RWPE1 (cell line): ENCODE measurements at places on chromosomes 5 and 9.

DNA sequence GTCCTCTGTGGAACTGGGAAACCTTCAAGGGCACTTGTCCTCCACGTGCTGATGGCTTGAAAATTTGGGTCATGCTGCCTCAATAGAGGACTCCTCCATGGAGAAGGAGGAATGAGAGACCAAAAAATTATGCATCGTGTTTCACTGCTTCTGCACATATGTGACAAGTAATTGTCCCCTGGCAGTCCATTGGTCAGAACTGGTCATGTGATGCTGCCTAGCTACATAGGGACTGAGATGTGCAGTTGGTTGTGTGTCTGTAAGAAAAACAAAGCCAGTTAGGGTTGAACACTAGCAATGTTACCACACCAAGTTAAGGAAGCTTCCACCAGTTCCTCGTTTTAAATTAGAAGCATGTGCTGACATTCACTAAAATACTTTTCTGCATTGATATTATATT is 201.9 kb upstream of the ANKH start:
- DNase-seq = no peak

GRCh38 chr9:97774673-97775072 is 77.5 kb upstream of the XPA start:
- no peak for DNase-seq

- no peak for DNase-seq
Measured at GRCh38 chr5:83450967-83451248, 20.6 kb upstream of the VCAN start.

DNA sequence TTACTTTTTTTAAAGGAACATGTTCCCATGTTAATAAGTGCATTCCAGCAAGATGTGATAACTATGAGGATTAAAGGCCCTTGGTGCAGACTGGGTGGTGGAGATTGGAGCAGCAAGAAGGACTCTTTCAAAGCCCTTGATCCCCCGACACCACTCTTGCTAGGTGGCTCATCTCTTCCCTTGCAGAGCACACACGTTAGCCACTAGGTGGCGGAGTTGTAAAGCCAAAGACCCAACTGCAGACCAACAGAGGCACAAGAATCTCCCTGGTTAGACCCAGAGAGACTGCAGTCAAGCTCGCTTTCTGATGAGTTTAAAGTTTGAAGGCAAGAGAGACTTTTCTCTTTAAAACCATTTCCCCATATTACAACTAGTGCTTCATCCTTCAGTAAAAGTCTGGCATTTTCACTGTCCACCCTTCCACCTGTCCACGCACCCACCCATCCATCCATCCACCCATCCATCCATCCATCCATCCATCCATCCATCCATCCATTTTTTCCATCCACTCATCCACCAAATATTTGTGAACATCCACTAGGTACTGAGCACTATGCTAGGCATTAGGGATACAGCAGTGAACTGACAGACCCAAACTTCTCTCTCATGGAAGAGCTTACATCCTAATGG is 226.9 kb downstream of the MSX2 start:
- peak; percentile 84 for DNase-seq

- peak; percentile 58 for DNase-seq
Measured at GRCh38 chr9:126146254-126147145, 180.1 kb upstream of the MVB12B start.

- no peak for DNase-seq
Measured at GRCh38 chr5:135254183-135254582, 144.8 kb downstream of the MACROH2A1 start.

DNA sequence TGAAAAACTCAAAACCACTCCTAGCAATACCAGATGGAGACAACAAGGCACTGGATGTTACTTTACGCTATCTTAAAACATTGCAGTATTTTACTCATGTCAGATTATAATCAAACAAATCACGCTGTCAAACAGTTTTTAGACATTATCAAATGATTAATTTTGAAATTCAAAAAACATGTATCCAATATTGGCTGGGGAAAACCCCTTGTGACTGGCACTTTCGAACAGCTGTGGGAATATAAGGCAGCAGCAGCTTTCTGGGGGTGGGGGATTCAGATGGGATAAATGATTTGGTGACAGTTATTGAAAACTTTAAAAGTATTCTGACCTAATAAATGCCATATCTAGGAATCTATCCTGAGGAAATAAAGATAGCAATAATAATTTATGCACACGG is 28.7 kb downstream of the ELL2 start:
- no peak for DNase-seq

DNA sequence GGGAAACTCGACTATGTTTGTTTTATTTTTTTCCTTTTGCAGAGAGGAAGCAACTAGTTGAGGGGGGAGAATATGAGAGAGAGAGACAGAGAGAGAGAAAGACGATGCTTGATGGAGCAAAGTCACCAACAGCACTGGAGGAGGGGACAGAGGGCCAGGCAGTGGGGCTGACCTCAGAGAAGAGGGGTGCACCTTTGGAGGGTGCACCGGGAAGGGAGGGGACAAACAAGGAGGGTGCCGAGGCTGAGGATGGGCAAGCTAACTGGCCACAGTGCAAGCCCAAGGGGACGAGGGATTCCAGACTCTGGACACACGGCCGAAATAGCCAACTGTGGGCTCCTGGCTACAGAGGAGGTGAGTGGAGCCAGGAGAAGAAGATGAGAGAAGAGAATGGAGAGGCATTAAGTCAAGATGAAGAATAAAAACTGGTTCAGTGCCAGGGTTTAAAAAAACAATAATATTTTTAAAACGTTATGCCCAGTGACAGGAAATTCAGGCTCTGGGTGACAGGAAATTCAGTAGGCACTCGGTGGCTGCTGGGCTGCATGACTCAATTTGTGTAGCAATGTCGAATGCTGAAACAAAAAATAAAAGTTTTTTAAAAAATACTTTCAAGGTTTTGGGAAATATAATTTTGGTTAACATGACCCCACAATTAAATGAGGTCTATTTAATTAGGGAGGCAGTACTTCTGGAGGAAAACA is 13.3 kb upstream of the GLRX start:
- no peak for DNase-seq

DNA sequence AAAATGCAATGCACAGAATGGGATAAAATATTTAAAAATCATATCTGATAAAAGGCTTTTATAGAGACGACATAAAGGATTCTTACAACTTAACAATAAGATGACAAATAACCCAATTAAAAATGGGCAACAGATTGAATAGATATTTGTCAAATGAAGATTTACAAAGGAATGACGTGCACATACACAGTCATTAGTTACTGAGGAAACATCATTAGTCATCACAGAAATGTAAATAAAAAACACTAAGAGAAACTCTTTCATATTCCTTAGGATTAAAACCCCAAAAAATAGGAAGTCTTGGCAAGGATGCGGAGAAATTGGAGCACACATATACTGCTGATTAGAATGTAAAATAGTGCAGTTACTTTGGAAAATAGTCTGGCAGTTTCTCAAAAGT is 1886.0 kb upstream of the CDH6 start:
- DNase-seq = no peak

DNA sequence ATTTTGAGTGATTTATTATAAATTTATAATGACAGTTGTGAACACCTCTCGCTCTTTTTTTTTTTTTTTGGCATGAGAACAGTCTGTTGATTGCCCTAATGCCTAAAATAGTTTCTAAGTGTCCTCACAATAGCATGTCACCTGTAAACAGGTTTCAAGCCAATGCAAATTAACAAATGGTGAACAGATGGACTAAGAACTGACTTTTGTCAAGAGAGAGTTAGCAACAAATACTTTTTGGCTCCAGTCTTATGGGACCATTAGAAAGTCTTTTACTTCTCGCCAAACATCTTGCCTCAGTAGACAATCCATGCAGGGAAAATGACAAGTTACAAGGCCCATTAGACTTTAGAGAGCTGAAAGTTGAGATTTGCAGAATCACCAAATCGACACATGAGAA is 67.8 kb downstream of the MED27 start:
- DNase-seq = no peak

GRCh38 chr5:95733107-95733665 is 2.0 kb downstream of the RHOBTB3 start:
- DNase-seq = no peak

DNA sequence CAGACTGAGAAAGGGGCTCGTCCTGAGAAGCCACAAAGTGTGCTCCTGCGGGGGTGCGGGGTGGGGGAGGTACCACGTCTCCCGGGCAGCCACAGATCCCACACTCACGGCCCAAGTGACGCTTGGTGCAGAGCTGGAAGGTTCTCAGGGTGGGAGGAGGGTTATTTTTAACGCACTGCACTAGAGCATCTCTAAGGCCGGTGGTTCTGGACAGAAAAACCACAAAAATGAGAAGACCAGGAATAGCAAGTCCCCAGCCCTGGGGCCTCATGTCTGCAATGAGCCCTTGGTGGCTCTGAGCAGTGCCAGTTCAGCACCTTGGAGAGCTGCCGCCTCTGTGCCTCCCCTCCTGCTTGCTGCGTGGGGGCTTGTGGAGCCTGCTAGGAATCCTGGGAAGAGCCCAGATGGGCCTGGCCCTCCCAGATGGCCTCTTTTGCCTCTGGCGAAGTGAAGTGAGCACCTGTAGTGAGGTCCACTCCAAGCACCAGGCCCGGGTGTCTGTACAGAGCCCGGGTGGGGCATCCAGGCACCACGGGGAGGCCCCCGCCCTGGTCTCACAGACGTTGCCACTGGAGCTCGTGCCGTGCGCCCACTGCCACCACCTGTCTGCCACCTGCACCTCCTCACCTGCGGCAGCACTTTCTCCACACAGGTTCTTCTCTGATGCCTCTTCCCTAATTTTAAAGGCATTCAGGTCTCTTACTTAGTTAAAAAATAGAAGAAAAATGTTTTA is 48.9 kb upstream of the CACNA1B start:
- DNase-seq = no peak

GRCh38 chr9:99030610-99031109 is 74.3 kb upstream of the TGFBR1 start:
- DNase-seq = no peak

DNA sequence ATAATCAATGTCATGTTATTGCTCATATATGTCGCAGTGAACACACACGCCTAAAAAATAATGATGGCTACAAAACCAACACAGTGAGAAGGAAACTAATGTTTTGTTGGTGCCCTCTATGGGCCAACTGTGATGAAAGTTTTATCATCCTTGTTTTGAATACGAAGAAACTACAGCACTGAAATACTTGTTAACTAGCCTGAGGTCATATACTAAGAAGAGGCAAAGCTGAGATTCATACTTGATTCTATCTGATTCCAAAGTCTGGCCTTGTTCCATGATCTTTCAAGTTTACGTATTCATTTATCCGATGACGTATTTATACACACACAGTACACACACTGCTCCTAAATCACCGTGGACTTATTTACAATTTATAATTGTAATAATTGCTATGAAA is 16.1 kb upstream of the DRD1 start:
- DNase-seq = no peak

- DNase-seq = no peak
Measured at GRCh38 chr9:124375726-124376125, 39.5 kb downstream of the PSMB7 start.

DNA sequence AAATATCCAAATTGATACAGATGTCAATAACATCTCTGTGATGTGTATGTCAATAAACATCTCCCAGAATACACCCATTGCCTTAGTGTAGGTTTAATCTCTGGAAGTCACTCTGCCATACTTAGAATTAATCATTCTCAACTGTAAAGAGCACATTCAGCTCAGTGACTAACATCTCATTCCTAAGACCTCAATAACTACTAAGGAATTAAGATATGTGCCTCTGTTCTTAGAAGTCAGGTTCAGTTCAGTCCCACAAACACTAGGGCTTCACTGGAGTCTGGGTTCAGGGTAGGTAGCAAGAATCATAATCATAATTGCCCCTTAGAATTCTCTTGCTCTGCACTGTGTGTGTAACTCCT is 31.7 kb downstream of the UGCG start:
- no peak for DNase-seq

- DNase-seq = no peak
Measured at GRCh38 chr9:21454149-21454548, 13.9 kb downstream of the IFNA1 start.

- DNase-seq = peak; percentile 82
Measured at GRCh38 chr5:124790895-124791732, 44.7 kb upstream of the ZNF608 start.

DNA sequence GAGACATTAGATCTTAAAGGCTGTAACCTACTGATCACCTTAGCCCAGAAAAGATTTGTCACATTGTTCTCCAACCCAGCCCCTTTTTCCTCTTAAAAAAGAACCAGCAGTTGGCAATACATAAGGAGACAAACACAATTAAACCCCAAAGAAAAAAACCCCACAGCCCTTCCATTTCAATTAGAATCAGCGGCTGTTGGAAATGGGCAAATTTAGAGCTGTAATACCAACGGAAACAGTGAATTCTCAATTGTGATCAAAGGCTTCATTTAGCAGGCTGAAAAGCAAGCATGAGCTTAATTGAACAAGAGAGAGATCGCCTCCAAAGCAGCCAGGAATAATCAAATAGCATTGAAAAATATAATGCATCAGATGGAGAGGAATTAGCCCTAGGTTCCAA is 153.6 kb downstream of the FAM114A2 start:
- no peak for DNase-seq

DNA sequence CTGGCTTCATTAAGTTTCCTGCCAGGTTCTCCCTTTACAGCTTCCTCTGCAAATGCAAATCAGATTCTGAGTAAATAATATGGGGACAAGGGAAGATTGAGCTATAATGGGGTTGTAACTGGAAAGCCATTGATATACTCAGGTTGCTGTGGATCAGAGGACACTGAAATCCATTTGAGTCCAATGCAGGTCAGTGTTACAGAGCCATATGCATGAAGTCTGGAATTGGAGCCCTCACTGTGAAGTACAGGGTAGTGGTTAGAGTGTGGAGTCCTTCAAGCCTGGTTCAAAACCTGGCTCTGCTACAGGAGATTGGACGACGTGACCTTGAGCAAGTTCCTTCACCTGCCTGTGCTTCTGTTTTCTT is 48.7 kb downstream of the TIMD4 start:
- no peak for DNase-seq

DNA sequence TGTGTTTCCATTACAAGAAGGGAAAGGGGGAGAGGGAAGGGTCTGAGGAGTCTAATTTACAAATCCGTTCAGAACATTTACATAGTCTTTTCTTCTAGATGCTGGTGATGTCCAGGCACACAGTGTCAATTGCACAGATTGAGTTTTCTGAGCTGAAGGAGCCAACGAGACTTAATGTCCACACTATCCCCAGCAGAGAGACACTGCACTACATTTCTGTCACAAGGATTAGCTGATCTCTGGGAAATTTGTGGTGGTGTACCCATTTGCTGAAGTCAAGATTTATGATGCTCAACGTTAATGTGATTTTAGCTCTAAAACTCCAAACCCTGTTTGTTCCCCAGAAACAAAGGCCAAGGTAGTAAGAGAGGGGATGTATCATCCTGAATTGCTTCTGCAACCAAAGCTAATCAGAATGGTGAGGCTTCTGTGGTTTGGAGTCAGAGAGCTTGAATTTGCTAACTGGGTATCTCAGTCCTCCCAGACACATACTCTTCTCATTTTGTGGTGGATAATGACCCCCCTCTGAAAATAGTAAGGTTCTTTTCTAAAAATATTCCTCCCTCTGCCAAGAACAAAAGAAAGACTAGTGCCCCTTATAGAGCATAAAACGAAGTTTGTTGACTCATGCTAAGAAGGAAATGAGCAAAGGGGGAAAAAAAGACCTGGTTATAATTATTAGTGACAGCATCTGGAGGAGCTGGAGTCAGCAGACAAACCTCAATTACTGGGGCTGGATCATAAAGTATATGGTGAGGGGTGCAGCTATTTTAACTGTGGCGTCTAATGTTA is 416.9 kb downstream of the PSAT1 start:
- no peak for DNase-seq
